HuH-7 (cell line): ENCODE measurements at places on chromosomes 16 and 17.

DNA sequence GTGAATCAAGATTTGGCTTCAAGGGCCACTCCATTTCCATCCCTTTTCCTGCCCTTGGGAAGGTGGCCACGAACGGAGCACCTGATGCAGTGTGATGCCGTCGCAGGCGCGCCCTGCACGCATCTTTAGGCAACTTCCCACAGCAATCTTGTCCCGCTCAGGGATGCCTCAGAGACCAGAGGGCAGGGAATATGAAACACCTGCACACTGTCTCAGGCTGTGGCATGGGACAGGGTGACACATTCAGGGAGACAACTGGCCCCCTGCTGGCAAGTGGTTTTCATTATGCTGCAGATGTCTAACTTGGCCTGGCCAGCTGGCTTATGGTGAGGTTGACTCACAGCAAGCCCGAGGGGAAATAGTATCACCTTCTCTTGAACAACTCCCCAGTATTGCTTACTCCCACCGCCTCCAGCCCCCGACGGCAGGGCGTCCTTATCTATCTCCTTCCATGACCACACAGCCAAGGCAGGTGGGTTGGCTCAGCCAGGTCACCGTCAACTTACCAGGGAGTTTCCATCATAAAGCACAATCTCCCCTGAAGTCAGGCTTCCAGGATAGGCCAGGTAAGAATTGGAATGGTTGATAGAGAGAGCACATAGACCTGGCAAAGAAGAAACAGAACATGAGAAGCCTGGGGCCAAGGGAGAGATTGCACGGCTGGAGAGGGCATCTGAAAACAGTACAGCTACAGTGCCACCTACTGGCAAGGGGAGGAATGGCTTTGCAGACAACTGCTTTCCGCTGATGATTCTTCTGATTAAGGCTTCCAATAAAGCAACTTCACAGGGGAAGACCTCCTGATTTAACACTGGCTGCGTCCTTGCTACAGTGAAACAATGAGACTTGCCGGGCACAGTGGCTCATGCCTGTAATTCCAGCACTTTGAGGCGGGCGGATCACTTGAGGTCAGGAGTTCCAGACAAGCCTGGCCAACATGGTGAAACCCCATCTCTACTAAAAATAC lies 21.1 kb downstream of the WIPI1 start:
- peak; percentile 64 for DNase-seq

DNA sequence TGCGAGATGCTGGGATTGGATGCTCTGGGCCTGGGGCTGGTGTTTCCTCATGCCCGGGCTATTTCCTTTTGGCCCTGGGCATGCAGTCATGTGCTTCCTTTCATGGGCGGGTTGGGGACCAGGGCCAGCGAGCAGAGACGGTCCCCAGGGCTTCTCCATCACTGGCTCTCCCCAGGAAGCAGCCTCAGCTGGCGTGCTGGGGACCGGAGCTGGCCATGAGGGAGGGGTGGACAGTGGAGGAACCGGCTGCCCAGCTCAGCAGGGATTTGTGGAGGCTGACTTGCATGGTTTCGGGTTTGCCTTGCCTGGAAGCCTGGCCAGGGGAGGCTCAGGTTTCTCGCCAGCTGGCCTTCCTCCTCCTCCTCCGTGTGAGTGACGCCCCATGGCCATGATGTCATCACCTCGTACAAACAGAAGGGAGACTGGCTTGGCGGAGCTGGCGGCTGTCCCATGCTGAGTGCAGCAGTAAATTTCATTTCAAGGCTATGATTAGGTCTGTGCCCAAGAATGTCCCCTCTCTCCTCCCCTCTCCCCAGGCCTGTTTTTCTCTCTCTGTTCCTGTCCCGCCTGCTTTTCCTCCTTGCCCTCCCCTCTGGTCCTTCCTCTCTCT lies 8.9 kb upstream of the TIMP2 start:
- no peak for DNase-seq

DNA sequence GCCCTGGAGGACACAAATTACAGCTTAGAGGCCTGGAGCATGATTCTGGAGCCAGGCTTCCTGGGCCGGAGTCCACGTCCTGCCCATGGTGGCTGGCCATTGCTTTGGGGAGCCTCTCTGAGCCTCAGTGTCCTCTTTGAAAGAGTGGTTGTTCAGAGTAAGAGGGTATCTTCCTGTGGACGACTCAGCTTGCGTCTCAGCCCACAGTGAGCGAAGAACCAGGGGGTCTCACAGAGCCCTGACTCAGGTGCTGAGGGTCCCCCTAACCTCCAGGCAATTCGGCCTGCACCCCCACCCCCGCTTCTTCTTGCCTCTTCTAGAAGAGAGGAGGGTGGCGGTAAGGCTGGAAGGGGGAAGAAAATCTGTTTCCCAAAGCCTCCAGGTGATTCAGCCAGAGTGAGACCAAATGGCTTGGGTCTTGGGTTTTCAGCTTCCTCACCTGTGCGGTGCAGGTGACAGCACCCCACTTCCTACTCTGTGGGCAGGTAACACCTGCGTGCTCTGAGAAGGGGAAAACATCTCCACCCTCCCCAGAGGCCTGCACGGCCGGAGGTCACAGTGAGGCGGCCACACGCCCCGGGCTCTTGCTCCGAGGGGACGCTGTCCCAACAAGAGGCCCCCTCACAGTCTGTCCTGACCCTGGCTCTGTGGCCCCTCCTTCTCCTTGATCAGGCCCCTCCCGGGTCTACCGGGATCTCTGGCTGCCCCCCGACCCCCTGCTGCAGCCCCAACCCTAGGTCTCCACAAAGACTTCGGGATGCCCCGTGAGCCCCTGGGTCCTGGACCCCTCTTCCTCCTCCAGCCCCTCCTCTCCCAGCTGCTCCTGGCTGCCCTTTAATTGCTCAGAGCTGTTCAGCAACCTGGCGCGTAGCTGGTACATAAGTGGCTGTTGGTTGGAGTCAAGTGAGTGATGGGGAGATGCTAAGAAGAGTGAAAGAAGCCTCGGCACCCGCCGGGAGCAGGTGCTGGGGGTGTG lies 119.2 kb downstream of the METRNL start:
- no peak for DNase-seq

DNA sequence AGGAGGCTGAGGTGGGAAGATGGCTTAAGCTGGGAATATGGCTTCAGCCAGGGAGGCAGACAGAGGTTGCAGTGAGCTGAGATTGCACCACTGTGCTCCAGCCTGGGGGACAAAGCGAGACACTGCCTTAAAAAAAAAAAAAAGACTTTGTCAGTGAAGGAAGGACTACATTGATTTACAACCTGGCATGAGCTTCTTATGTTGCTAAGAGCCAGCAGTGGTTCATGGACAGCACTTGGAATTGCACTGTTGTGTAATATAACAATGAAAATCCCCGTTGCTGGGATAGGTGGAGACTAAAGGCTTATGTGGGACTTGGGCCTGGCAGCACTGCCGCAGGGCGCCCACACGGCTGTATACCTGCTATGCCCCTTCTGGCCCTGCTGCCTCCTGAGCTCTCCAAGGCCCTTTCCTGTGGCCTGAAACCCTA lies 14.1 kb upstream of the SLC16A5 start:
- DNase-seq = no peak

GRCh38 chr17:64024781-64025731 lies 4.6 kb upstream of the ICAM2 start:
- no peak for DNase-seq

- DNase-seq = no peak
Observed at GRCh38 chr17:81648707-81649085, 7.6 kb downstream of the PDE6G start.

GRCh38 chr17:78486946-78487680 lies 90.1 kb downstream of the DNAH17 start:
- no peak for DNase-seq

DNA sequence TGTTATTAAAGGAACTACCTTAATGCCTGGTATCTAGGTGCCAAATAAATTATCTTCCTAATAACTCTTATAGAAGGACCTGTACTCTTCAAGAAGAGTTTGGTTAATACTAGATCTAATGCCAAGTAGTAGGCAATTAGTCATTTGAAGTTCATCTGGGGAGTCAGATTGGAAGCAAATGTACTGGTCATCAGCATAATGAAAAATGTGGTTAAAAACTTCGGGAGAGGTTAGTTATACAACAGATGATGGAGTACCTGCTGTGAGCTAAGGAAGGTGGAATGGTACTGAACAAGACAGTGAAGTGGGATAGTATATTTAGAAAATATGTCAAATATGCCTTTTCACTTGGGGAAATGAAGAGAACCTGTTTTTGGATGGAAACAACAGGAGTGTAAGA lies 49.2 kb downstream of the TNRC6A start:
- no peak for DNase-seq

DNA sequence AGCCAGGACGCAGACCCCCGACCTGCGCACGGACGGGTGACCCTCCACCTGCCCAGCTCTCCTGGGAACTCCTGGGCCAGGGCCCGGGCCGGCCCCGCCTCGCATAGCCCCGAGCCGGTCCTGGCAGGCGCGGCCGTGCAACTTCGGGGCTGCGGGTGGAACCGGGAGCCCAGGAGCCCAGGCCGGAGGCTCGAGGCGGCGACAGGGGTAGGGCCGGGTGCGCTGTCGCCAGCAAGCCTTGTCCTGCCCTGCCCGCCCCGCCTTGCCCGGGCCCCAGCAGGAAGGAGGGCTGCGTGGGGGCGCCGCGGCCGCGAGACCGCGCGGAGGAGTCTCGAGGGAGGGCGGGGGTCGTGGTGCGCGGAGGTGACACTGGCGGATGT lies 408 bp downstream of the LMF1 start:
- no peak for DNase-seq

- DNase-seq = no peak
Observed at GRCh38 chr17:4241535-4241934, 22.2 kb downstream of the ANKFY1 start.

DNA sequence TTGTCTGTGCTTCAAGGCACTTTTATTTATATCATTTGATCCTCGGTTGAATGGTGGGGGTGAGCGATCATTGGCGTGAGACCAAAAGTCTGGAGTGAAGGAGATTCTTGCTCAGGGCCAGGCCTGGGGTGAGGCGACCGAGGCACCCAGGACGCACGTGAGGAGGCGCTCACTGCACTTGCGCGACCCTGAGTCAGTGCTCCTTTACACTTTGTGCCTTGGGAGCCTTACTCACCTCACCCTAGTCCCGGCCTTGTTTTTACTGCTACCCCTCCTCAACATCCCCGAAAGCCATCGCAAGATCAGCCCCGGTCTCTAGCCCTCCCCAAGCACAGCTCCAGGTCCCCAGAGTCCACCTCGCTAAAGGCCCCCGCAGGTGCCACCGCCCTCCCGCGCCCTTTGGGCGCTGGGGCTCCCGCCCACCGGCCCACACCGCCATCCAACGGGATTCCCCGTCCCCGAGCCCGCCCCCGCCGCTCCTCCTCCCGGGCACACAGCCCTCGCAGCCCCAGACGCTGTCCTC lies 496 bp downstream of the EZH1 start:
- peak; percentile 75 for DNase-seq

GRCh38 chr17:8887301-8887700 lies 19.8 kb upstream of the PIK3R6 start:
- no peak for DNase-seq

GRCh38 chr16:57627184-57627871 lies 1.1 kb upstream of the ADGRG1 start:
- no peak for DNase-seq

GRCh38 chr16:80176114-80176513 lies 364.7 kb upstream of the DYNLRB2 start:
- DNase-seq = no peak
